ENCODE measurements at places on chromosomes 6 and 20. TPM values are rescaled to one million over a fixed set of nuclear protein-coding genes. Genes with fewer than 3 reads are reported as not detected.

Gene HEY2
- polyA plus RNA-seq, result not detected

- DNase-seq, result no peak
These were observed 109.6 kb downstream of the DLL1 start for GRCh38 chr6:170181338-170181690.

DNA sequence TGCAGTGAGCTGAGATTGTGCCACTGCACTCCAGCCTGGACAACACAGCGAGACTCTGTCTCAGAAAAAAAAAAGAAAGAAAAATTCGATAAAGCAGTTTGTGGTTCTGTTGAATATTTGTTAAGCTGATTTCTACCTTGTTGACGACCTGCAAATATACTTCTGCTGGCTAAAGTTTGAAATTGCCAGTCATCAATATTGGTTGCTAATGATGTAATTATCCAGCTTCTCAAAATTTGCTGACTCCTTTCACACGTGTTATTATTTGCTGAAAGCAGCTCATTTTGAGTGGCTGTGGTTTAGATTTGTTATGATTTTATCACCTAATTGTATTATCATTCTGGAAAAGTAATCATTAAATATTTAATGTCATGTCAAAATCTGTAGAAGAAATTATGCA is 774.3 kb downstream of the QKI start:
- no peak for DNase-seq

DNA sequence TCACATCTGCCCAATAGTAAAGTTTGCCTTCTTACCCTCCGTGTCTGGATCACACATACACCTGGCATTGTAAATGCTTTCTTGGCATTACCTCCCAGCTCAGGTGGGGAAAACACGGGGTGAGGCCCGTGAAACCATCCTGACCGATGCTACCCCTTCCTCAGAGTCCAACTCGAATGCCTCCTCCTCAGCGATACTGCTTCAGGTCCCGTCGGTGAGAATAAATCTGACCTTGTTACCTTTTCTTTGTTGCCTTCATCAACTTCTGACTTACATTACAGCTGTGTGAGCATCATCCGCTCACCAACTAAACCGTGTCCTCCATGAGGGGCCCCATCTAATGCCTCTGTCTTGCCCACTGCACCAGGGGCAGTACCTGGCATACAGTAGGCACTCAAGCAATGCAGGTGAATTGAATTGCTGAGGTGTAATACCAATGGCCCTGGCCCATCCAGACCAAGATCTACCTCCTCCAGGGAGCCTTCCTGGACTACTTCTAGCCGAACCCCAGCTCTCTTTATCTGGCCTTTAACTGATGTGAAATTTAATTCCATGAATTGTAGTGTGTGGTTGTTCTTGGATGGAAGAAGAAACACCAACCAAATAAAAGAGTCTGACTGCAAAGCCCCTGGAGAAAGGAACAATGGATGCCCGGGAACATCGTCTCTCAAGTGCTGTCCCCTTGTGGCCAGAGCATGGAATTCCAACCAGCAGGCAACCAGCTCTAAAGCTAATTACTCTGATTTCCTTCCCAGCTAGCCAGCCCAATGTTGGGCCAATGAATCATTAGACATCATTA is 141.5 kb downstream of the ANKRD60 start:
- peak; percentile 38 for DNase-seq

- no peak for DNase-seq
These were observed 274.5 kb upstream of the RNF24 start for GRCh38 chr20:4289875-4290274.

Data from foreskin keratinocyte (primary cell).